ENCODE measurements at places on chromosomes 2 and 18.

DNA sequence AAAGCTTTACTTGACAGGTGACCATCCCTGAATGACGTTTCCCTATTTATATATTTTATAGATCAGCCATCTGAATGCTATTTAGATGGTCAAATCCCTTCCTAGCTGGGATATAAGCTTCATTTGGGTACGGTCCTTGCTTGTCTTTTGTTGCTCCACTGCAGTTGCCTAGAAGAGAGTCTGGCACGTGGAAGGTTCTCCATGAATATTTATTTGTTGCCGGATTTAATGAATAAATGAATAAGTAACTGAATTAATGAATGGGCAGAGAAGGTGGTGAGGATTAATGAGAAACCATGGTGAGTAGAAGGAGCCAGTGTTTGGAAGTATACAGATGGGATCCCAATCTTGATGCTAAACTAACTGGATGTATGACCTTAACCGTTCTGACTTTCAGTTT lies 222.1 kb downstream of the LPIN1 start:
- no peak for DNase-seq

- no peak for DNase-seq
These were observed 65.8 kb upstream of the PIEZO2 start for GRCh38 chr18:11215216-11215615.

- DNase-seq: no peak
These were observed 177.2 kb downstream of the BCL11A start for GRCh38 chr2:60376252-60376651.

DNA sequence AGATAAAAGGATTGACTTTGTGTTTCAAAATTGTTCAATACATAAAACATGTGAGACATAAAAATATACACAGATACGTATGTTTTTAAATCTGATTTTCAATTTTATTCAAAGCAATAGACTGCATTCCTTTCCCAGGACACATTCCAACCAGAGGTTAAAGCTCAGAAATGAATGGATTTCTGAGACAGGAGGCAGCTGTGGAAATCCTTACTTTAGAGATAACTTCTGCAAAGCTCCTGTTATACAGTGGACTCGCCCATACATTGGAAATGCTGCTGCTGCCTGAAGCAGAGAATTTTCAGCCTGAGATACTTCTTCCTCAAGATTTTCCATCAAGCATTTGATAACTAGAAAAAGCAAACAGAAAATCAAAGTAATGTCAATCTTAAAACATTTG lies 43.8 kb downstream of the THADA start:
- no peak for DNase-seq

DNA sequence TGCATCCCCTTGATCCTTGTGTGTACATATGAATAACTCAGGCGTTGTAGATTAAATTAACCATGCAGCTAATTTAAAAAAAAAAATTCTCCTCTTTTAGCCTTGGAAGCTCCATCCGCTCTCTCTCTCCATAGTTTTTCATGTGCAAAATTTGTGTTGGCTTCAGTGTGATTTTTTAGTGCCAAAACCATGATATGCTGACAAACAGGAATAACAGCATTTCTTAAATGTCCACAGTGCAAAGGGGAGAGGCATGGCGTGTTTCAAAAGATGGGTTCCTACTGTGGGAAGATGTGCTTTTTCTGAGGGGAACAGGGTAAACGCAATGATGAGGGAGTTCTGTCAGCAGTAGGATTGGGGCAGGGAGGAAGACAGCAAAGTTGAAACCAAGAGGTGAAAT lies 247.0 kb downstream of the ICOS start:
- DNase-seq: no peak

DNA sequence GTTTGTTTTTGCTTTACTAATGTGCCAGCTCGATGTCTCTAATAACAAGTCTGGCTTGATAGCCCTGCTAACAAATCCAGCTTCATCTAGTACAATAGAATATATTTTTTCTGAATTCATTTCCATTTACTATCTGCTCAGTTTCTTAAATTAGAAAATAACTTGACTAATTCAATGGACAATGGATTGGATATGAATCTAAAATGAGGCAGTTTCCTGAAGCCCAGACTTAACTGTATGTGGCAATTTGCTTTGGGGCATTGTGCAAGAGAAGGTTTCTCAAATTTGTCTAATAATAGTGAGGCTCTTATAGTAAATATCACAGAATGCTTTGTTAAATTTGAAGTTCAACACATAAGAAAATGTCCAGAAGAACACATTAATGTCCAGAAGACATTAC lies 25.8 kb downstream of the CALCRL start:
- no peak for DNase-seq

DNA sequence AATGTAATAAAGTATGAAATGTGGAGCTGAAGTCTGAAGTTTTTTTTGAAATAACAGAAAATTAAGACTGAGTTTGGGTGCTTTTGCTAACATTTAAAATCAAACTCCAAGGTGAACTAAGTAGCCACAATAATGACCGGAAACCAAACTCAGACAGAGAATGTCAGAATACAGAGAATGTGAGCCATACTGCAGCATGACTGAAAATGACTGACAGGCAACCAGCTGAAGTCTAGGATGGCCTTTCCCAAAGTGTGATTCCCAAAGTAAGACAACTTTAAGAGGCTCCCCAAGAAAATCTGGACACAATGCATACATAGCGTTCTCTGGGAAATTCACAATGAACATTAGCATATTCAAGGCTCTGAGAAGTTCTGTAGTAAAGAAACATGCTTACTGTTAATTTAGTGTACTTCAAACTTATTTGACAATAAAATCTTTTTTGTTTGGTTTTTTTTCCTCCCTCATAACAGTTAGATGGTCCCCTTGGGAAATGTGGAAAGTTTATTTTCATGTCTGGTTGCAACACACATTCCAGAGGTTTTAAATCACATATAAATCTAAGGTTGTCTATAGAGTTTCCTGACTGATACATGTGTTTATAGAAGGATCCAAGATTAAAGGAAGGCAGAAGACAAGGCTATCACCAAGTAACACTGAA lies 28.6 kb downstream of the PLA2R1 start:
- no peak for DNase-seq

DNA sequence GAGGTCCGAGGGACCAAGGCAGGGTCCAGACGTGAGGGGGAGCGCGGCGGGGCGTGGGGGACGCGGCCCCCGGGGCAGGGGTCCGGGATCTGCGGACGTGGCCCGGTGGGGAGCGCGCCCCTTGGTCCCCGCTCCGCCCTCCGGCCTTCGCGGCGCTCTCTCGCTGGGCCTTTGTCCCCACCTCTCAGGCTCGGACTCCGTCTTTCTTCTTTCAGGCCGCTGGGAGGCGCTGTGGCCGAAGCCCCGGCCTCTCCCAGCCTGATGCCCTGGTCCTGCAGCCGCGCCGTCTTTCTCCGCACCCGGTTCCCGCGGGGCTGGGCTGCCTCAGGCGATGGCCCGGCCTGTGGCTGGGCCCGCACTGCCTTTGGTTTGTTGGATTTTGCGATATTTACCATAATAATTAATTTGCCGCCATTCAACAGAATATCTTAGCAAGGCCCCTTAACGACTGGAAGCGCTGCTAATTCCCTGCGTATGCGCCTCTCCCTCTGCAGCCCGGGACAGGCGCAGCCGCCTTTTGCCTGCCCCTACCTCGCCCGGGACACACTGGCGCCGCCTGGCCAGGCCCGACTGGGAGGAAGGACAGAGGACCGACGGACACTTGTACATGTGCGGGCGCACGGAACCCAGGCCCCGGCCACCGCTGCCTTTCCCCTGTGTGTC lies 10.8 kb downstream of the SIX3 start:
- peak; percentile 54 for DNase-seq

- DNase-seq: no peak
These were observed 216.0 kb downstream of the RAD51AP2 start for GRCh38 chr2:17302281-17302680.

DNA sequence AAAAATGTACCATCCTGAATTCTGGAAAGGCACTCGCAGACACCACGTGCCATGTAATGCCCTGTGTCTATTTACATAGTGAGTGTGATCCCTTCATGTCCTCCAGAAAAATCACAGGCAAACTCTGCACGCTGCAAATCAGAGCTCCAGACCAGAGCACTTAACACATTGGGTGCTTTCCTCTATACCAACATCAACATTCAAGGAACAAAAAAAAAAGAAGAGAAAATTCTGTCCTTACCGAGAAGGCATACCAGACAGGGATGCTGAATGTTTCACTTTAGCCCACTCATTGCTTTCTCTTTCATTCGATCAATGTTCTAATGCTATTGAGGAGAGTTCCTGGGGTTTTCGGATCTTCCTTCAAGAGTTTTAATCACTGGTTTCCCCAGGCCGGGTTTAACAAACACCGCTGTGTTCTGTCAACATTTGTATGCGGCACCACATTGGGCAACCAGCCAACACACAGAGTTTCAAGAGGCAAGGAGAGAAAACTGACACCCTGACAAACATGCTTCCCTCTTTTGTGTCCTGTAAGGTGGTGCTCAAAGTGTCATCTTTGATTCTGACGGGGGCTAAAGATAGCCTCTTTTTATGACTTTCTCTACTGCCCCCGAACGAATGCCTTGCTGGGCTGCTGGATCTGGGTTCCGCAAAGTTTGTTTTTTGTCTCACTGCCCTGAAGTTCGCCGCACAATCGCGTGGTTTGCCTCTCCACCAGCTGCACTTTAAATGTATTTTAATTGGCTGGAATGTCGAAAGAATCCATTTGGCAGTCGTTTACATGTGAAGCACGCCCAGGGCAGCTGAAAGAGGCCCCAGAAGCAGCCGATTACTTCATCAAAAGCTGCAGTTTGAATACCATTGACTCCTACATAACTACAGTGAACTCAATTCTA lies 106.4 kb upstream of the NCKAP5 start:
- peak; percentile 84 for DNase-seq

- no peak for DNase-seq
These were observed 91.2 kb downstream of the NEDD4L start for GRCh38 chr18:58135183-58135641.

- DNase-seq: no peak
These were observed 1493.8 kb upstream of the NXPH2 start for GRCh38 chr2:140273958-140274357.

DNA sequence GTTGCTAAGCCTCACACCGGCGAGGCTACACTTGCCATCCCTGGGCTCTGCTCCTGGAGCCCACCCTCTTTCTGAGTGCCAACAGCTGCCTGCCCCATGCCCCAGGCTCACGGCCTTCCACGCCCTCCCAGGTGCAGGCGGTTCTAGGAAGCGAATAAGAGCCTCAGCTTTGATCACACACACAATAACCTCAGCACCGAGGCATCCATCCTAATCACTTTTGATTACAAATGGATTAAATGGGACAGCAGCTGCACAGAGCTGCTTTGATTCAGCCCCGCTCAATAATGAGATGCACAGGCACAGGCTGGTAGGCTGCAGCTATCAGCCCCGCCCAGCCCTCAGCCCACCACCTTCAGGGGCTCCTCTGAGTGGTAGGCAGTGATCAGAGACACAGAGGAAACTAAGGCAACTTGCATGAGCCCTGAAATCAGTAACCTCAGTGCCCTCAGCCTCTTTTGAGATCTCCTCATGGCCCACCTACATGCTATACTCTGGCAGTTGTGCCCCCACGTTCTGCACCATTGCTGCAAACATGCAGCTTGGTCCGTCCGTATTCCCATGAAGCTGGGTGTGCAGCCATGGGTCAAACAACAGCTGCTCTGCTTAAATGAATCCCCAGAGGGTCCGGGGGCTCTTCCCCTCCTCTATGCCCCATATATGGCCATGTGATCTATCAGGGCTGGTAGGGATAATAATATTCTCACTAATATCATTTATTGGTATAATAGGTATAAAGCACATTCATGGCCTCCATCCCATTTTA lies 171.4 kb downstream of the SETBP1 start:
- DNase-seq: peak; percentile 79

GRCh38 chr2:54271189-54271588 lies 15.2 kb upstream of the TSPYL6 start:
- DNase-seq: no peak

GRCh38 chr18:12703664-12704063 lies 822 bp downstream of the PSMG2 start:
- no peak for DNase-seq

DNA sequence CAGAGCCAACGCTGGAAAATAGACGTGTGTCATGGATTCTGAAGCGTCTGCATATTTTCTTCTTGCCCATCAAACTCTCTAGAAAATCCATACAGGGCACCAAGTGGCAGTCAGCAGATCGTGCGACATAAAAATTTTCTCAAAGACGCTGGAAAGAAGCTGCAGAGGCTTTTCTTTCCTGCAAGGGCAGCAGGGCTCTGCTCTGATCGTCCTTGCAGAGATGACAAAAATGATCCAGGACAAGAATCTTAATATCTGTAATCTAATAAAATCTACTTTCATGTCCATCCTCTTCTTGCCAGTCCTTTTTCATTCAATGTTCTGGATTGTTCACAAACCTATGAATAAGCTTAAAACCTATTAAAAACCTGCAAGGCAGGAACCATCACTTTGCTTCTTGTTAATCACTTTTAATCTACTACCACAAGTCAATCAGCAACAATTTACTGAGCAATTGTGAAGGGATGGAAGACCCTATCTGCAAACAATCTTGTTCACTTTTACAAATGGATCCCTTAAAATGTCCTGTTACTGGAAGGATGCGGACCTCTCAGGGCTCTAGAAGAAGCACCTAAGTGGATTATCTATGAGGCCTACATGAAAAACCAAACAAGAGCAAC lies 93.6 kb downstream of the MREG start:
- no peak for DNase-seq

- DNase-seq: no peak
These were observed 20.0 kb downstream of the GREB1 start for GRCh38 chr2:11553661-11554398.

- no peak for DNase-seq
These were observed 107.2 kb upstream of the CDH2 start for GRCh38 chr18:28284132-28284531.

DNA sequence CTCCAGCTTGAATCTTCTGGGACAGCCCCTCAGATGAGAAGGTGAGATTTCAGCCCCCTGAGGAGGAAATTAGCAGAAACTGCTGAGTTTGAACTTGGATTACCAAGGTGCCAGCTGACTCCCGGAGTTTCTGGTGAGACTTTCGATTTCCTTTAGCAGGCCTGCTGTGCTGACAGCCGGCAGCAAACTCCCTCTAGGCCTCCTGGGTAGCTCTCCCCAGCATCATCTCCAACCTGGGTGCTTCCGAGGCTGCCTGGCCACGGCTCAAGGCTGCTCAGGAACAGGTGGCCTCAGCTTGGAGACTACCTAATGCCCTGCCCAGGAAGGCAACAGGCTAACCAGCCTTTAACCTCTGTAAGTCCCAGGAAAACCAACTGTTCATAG lies 16.5 kb downstream of the SDC1 start:
- no peak for DNase-seq

- no peak for DNase-seq
These were observed 21.4 kb upstream of the MGAT5 start for GRCh38 chr2:134232461-134232860.
